NCI-H226 (cell line): ENCODE measurements at places on chromosomes 3 and 15.
A peak's percentile ranks its signal among the peaks of the same experiment; 100 is the strongest.

DNA sequence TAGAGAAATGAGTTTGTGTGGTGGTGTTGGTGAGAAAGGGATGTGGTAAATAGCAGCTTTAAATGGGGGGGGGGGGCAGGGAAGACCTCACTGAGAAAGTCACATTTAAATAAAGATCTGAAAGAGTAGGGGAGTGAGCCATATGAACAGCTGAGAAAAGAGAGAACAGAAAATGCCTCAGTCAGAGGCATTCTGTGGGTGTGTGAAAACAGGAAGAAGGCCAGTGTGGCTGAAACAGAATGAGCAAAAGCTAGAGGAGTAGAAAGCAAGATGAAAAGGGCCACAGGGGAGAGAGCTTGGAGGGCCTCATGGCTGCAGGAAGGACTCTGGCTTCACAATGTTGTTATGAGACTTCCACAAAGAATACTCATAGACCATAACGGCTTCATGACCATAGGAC is 783.3 kb downstream of the ZPLD1 start:
- peak; percentile 12 for DNase-seq

- DNase-seq: no peak
Measured at GRCh38 chr15:101115786-101116680, 135.8 kb downstream of the CHSY1 start.

GRCh38 chr3:22089284-22089683 is 338.3 kb upstream of the ZNF385D start:
- DNase-seq: peak; percentile 20

GRCh38 chr3:46091046-46091445 is 63.8 kb upstream of the XCR1 start:
- no peak for DNase-seq

DNA sequence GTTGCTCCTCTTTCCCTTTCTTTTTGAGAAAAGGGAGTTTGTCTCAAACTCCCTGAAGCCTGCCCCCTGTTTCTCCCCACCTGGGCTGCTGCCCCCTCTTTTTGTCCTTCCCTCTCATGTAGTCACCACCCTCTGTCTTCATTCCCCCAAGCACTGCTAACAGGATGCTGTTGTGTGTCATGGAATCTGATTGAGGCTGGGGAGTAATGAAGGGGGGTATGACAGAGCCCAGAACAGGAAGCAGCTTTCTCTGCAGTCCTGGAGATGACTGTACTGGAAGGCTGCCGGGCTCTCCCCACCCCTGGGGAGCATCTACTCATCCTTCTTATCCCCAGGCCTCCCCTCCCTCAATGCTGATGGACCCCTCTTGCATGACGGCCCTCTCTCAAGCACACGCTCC is 181.6 kb downstream of the ABHD5 start:
- peak; percentile 76 for DNase-seq

DNA sequence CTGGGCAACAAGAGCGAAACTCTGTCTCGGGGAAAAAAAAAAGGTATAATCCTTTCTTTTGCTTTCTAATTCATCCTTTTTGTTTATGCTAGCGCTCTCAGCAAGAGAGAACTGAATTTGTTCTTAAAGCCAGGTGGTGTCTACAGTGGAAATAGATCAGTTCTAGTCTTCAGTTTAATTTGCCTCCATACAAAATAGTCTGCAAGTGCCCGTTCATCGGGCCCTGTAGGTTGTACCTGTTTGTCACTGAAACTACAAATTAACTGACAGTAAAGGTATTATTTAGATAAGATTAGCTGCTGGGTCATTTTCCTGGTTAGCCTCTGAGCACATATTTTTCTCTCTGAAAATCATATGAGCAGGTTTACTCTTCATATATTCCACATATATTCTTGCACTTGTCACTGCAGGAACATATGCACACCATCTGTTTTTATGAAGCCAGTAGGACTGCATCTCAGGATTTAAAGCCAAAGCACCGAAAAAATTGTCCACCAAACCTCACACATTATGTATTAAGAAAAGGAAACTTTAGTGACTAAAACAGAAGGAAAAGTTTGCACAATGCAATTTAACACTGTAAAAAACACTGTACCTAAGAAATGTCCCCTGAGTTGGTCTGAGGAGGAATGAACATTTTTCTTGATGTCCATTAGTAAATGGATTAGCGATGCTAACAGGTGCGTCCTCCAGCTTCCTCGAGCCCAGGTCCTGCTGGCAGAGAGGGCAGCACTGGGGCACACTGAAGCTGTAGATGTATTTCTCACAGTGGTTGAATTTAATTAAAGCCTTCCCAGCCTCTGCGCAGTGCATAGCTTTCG is 437 bp downstream of the MKRN2OS start:
- DNase-seq: no peak

DNA sequence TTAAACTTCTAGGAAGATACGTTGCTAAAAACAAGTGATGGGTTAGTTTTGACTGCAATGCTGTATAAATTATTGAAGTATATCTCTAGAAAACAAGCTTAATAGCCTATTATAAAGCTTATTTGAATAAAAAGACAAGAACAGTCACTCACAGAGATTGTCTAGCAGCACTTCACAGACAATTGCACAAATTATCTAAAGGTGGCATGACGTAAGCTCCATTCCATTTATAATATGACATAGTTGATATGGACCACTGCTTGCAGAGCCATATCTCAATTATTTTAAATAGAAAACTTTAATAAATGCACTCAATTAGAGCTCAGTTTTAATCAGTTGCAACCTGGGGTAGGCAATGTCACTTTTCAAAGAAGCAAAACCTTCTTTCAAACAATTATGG is 319.9 kb upstream of the GBE1 start:
- DNase-seq: no peak

- DNase-seq: no peak
Measured at GRCh38 chr15:64127521-64128270, 23.8 kb upstream of the SNX22 start.

GRCh38 chr3:152779653-152780052 is 55.3 kb upstream of the P2RY1 start:
- no peak for DNase-seq

- DNase-seq: no peak
Measured at GRCh38 chr15:70882361-70882760, 9.9 kb downstream of the THAP10 start.

DNA sequence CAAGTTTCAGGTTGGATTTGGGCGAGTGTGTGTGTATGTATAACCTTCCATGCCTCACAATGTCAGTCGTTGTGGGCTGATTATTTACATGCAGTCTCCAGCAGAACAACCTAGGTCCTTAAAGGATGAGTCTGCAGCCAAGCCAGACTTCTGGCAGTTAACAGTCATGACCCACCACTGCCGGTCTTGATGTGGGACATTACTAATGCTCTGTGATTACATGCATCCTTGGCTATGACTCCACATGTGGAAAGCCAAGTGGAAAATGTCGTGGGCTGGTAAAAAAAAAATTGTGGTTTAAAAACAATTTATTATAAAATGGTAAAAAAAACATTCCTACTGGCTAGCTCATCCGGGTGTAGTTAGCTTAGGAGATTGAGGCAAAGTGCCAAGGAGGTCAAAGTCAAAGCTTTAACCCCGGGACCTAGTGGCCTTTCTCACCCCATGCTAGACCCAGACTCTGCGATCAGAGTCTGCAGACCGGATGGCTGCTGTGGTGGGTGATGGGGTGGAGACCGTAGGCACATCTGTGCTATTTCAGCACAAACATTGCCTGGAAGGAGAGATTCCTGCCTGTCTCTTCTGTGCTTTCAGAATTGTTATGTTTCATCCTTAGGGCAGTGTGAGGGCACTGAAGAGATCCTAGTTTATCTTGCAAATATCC is 6.8 kb downstream of the RARRES1 start:
- peak; percentile 78 for DNase-seq
